Stimulated activated CD4-positive, alpha-beta T cell treated with anti-CD3 and anti-CD28 coated beads, Interleukin-2, amount 100 ng/mL, for 48 hours (primary cell): ENCODE measurements at places on chromosomes 12 and 14.
A peak's percentile ranks its signal among the peaks of the same experiment; 100 is the strongest.

GRCh38 chr14:87492561-87492960, 500.4 kb downstream of the GALC start:
- no peak for DNase-seq

DNA sequence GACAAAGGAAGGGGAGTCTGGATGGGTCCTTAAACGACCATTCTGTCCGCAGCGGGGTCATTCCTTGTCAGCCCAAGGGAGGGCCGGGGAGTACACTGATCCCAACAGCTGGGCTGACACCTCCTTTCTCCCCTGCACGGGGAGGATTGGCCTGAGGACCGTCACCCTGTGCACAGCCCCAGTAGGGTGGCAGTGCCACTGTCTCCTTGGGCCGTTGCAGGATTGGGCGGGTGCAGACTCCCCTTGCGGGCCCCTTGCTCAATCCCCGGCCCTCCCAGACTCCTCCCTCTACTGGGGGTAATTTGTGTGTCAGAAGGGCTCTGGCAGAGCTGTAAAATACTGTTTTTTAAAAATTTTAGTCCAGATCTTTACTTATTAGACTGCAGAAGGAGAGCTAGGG, 12.6 kb upstream of the AMN start:
- no peak for DNase-seq

DNA sequence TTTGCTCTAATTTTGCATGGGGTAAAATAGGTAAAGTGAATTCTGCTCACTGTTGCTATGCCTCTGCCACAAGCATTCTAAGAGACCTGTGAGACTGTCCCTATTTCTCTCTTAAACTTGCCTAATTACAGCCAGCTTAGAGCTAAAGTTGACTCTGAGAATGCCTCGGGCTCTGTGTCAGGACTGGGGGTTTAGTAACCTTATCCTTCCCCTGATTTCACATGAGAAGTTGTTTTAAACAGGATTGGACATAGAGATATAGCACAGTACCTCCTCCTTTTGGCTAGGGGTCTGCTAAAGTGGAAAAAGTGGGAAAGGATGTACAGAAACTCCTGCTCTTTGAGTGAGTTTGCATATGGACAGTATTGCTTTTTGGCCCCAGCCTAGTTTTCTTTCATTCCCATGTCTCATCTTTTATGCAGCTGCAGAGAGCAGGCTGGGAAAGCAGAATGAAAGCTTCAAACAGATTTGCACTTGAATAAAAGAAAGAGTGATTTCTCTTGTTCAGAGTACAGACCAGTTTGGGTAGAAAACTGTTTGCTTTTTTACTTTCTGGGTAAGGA, 122.0 kb downstream of the RAD51B start:
- DNase-seq, result no peak

DNA sequence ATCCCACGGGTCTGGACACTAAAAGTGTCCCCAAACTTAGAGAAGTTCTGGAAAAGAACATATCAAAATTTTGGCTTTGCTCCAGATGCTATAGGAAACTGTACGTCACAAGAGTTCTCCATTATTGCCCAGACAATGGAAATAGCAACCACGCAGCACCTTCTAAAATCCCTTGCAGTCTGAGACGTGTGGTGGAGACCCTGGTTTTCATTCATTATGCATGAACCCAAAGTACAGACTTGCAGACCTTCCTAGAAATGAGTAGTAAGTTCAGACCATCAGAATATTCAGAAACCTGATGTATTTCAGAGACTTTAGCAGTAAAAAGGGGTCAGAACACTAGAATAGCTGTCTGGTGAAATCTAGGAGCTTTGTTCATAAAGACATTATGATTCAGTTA, 50.0 kb upstream of the BCL2L14 start:
- no peak for DNase-seq

GRCh38 chr14:75418850-75419768, 8.7 kb upstream of the JDP2 start:
- peak; percentile 39 for DNase-seq

- DNase-seq, result no peak
Observed at GRCh38 chr12:6899837-6900519, 4.6 kb upstream of the LRRC23 start.
